ENCODE measurements at places on chromosomes 5 and 9.

DNA sequence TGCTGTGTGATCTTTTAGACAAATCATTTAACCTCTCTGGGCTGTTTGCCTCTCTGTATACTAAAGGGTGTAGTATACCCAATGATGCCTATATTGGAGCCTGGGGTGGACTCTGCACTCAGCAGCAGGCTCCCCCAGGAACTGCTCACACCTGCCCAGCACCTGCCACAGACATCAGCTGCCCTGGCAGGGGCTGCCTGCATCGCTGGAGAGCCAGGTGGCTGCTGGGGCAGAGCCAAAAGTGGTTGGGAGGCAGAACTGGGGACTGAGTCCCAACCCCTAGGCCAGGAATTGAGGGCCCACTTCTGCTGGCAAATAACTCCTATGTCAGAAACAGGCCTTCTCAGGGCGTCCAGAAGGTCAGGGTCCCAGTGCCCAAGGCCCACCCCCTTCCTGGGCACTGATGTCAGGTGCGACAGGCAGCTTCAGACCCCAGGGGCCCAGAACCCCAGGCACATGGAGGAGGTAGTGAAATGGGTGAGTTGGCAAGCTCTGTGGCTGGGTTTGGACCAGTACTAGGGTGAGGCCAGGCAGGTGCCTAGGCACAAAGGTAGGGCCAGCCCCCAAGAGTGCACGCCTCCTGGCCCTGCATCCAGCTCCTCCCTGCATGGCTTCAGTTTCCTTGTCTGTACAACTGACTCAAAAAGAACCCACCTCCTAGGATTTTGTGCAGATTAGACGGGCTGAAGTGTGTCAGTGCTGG, 5.8 kb downstream of the UNC5A start:
- no peak for DNase-seq

DNA sequence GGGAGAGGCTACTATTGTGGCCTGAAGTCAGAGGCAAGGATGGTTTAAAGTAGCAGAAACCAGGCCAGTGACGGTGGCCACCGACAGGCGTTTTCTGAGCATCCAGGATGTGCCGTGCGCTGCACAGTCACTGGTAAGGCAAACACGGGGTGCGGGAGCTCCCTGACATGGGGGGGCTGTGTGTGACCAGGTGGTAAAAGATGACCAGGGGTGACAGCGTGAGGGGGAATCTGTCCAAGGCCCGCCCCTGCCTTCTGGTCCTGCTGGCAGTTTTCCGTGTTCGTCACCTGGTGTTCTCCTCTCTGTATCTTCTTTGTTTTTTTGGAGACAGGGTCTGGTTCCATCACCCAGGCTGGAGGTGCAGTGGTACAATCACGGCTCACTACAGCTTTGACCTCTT, 167.4 kb downstream of the ICE1 start:
- no peak for DNase-seq

DNA sequence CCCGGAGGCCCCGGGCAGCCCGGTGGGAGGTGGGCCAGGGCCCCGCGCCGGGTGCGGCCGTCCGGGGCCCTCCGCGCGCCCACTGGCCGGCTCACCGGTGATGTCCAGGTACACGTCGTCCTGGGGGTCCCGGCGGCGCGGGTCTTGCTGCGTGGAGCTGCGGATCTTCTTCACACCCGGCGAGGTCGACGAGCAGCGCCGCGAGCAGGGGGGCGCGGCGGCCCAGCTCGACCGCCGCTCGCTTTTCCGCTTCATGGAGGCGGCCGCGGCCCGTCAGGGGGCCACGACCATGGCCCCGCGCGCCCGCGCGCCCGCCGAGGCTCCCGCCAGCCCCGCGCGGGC, 548 bp downstream of the CDC14B start:
- DNase-seq, result no peak

DNA sequence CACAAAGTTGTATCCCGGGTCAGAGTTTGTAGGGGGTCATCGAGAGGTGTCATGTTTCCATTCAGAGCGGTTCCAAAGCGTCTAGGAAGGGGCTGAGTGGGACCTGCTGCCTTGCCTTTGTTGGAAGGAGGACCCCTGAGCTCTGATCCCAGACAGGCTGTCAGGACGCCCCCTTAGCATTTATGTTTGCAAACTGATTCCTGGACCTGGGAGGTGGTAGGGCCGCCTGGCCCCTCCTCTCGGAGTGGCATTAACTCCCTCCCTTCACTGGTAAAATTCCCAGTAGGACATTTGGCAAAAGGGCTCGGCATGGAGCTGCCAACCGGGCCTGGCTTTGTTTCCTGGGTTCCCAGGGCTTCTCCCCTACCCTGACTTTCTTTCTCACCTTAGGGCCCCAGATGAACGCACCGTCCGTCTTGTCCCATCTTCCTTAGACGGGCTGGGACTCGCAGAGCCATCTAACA, 2.5 kb downstream of the JADE2 start:
- DNase-seq, result no peak

DNA sequence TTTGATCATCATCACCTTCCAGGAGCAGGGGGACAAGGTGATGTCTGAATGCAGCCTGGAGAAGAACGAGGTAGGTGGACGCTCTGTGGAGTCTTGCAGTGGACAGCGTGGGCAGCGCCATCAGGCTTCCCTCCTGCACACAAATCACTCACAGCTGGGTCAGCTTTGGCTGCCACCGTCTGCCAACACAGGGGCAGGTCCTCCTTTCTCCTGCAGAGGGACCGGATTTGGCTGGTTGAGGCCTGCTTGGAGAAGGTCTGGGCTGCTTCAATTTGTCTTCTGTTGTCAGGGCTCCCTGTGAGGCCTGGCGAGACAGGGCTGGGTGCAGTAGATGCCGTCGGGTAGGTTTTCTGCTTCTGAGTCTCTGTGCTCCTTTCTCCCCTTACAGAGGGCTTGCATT, 180.6 kb downstream of the CACNA1B start:
- DNase-seq, result no peak

GRCh38 chr5:172052450-172053236, 46.2 kb upstream of the FBXW11 start:
- DNase-seq, result no peak

DNA sequence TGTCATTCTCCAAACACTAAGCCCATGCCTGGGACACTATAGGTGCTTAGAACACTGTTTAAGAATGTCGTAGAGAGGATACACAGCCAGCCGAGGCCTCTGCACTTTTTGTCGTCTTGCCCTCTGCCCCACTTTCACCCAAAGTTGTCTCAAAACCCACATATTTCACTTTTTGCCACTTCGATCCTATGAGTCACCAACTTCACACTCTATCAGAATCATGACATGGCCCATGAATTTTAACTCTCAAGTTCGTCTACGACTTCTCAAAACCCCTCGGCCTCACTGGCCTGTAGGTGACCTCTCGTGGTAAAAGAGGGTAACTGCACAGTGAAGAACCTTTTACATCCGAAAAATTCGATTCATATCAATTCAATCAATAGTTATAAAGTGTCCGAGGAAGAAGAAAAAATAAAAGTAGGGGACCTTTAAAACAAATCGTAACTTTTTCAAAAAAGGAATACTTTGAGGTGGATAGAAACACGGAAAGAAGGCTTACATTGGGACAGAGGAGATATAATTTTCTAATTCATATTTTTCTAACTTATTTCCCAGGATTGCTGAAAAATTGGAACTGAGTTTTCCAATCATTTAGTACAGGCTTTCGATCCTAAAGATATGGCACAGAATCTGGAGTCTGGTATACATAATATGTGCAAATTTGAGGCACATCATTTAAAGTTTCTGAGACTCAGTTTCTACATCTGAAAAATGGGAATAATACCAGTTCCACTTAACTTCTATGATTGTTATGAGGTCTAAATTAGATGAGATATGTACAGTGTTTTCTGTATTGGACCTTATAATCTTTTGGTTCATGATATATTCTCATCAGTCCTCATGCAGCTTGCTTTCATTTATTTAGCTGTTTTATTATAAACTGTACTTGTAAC, 122.6 kb downstream of the APBA1 start:
- no peak for DNase-seq

DNA sequence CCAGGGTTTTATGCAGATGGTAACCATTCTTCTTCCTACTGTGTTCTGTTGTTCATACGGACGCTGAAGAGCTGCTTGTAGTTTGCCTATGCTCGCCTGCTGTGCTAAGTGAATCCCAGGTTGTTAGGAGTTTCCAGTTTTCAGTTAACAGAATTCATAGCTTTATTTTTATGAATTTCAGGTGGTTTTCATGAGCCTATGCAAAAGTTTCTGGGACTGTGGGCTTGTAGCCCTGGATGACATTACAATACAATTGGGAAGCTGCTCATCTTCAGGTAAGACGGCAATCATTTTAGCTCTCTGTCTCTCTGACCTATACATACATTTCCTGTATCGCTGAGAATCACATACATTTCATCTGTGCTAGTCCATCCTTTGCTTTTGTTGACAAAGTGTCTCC, 90.3 kb upstream of the SMC5 start:
- DNase-seq, result no peak

DNA sequence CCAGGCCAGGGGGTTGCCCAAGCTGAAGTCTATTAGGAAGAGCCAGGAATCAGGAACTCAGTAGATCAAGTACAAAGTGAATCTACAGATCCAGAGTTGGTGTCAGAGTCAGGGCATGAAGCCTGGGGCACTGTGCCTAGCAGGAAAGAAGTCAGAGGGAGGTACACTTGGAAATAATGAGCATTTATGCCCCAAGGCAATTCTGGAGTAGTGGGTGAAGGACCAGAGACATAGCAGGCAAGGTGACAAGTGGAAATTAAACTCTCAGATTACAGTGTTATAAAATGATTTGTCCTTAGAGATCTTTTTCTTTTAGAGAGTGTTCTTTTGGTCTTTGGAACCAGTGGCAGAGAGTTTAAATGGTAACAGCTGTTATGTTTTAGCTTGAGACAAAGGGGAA, 138.0 kb downstream of the ADAMTSL1 start:
- no peak for DNase-seq

DNA sequence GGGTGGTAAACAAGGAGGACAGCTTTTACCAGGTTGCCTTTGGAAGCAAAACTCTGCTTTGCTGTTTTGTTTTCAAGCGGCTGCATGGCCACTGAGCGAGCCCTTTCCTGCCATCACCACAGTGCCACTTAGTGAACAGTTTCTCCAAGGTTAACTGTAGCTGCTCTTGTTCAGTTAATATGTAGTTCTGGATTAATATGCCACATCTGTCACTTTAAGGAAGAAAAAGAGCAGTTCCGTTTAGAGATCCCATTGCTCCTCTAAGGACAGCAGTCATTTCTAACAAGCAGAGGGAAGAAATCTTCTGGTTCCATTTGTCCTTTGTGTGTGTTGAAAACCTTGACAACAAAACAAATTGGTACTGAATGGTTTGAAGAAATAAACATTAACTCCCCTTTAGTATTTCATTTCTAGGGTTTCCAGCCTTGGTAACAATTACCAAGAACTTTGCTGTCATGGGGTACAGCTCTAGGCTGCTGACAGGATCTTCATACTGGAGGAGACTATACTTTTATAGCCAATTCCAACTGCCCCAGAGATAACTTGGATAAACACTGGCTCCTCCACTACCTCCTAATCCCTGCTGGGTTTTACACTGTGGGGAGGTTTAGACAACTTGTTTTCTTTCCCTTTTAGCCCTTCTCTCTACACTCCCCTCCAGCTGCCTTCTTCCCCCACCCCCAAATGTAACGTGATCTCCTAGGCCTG, 10.3 kb upstream of the ABL1 start:
- DNase-seq, result no peak

- peak; percentile 3 for DNase-seq
Observed at GRCh38 chr5:178625679-178626483, 969 bp downstream of the CLK4 start.

All from stimulated activated CD8-positive, alpha-beta memory T cell treated with anti-CD3 and anti-CD28 coated beads, Interleukin-15, amount 100 ng/mL, for 1 hour (primary cell).